ENCODE measurements at places on chromosomes 6 and 20.

DNA sequence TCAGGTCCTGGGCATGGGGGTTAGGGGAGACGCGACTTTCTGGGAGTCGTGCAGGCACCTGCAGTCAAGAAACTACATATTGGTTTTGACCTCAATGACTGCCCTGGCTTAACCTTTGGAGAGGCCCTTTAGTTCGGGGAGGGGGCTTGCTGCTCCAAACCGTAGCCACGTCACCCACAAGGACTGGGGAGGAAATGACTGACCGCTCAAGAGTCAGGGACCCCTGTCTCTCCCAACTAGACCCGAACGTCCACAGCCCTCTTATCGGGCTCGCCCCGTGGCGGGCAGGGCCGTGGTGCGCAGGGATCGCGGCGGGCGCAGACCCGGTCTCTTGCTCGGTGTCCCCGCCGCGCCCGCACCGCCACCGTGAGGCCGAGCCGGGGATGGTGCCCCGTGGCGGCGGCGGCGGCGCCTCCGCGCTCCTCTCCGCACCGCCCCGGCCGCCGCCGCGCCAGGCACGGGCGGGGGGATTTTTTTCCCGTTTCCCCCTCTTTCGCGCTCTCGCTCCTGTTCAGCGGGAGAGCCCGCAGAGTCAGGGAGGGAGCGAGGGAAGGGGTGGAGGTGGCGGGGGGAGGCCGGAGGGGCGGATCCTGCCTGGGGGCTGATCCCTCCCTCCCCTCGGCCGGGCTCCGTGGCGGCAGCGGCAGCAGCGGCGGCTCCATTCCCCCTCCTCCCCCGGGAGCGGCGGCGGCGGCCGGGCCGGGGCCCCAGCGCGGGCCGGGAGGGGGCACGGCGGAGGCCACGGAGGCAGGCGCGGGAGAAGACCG is at the start of gene BRPF3:
BRPF3 (plus strand) TSS at position 632 of the 767 bp plus-strand sequence. CDS start 3,579 bp downstream, outside the sequence.
- peak; percentile 86 for DNase-seq

- DNase-seq: peak; percentile 67
Measured at GRCh38 chr6:14804785-14805210, 441.1 kb upstream of the JARID2 start.

GRCh38 chr6:13286181-13286580 is 42.2 kb downstream of the TBC1D7 start:
- no peak for DNase-seq

DNA sequence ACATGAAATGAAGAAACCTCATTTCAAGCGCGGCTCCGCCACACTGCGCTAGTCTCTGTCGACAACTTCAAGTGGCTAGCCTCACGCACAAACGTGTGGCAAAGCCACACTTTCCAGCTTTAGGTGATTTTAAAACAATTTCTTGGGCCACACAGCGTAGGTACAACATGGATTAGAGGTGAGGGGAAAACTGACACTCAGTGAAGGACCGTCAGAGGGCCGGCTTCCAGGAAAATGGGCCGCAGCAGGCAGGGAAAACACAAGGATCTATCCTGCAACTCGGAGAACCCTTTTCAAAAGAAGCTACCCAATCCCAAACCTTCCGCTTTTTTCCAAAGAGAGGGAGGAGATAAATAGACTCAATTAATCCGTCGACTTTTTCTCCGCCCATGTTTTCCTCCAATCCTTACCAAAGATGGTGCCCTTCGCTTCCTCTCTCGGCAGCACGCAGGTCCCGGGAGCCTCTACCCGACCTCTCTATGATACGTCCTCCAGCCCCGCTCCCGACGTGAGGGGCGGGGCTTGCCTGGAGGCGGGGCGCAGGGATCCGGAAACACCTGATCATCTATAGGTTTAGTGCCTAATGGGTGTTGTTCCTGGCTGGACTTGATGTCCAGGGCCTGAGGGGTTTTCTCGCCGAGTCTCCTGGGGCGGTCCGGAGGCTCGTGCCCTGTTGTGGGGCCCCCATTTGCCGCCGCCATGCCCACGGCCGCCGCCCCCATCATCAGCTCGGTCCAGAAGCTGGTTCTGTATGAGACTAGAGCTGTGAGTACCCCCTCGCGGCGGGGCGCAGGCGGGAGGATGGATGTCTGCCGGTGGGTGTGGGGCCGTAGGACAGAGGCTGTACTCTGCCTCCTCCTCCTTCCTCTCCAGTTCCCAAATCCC is at the start of the genes AK9 and FIG4:
AK9 (minus strand) TSS at position 466 of the 885 bp plus-strand sequence. CDS start 15,457 bp downstream, outside the sequence.
FIG4 (plus strand) TSS at position 560 of the 885 bp plus-strand sequence; CDS start at position 700, 140 bp downstream.
- peak; percentile 97 for DNase-seq

DNA sequence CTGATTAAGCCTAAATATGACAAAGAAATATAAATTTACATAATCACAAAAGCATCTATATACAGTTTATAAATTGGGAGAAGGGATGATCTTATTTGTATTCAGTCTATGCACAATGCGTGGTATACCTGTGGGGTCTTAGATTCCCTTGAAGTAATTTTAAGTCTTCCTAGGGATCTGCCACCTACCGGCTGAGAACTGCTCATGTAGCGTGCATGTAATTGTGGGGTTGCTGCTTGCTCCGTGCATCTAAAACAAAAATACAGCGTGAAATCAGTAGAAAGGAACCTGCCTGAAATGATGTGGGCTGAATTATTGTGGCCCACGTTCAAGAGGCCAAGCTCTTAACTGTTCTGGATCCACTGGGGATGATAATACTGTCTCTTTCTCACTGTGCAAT is 187.3 kb downstream of the MBOAT1 start:
- no peak for DNase-seq

- DNase-seq: no peak
Measured at GRCh38 chr20:33022694-33023438, 8.6 kb upstream of the BPIFB6 start.
